ENCODE measurements at places on chromosomes 11 and 22. TPM values are rescaled to one million over a fixed set of nuclear protein-coding genes. Genes with fewer than 3 reads are reported as not detected.

DNA sequence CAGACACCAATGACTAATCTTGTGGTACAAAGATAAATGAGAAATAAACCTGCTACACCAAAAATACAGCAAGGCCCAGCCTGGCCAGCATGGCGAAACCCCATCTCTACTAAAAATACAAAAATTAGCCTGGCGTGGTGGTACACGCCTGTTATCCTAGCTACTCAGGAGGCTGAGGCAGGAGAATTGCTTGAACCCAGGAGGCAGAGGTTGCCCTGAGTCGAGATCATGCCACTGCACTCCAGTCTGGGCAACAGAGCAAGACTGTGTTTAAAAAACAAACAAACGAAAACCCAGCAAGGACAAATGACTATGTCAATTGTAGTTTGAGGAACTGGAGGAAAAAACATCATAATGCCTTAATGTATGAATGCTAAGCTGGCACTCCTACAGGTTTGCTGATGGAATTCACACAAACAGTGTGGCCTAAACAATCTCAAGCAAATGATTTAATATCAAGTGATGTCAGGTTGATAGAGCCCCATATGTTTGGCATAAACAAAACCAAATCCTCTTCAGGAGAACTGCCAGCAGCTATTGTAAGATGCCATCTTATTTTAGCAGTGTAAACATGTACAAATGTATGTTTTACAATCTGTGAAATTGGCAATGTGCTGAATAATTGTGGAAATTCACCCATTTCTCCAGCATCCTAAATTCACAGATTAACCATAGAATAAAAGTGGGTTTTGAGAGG lies 20.0 kb downstream of the MMP7 start:
- no peaks in the 10 kb centered on the region for H3K4me1 ChIP-seq
- H3K36me3 ChIP-seq: no peaks in the 10 kb centered on the region
- no peaks in the 10 kb centered on the region for H3K27me3 ChIP-seq
- no peak overlapping the region for H3K4me3 ChIP-seq
- H3K27ac ChIP-seq: no peak overlapping the region
- DNase-seq: no peak

GRCh38 chr11:581342-581741 lies 5.1 kb downstream of the PHRF1 start:
- no peak overlapping the region for H3K27ac ChIP-seq
- no peak overlapping the region for H3K4me3 ChIP-seq
- no peak for DNase-seq

DNA sequence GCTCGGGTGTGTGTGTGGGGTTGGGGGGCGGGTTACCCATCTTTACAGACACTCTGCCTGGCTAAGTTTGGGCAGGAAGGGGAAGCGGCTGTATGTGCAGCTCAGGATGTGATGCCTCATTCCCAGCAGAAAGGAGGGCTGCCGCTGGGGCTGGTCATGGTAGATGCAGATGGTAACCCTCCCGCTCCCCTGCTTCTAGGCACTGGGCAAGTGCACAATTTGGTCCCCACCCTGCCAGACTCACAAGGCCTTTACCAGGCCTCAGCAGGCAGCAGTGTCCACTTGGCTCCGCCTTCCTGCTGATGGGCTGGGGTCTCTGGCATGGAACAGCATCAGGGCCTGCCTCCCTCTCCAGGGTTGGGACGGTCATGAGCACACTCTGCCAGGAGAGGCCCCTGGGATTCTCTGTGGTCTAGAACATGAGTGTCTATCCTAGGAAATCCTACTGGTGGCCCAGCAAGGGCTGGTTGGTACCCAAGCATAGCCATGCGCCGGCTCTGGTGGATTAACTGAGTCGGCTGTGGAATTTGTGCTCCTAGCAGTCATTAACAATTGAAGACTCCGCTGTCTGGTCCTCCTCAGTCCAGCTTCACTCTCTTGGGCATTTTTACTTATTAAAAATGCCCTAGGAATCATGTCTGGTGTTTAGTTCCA lies 4.2 kb downstream of the LMO1 start:
- H3K4me1 ChIP-seq: no peaks in the 10 kb centered on the region
- H3K4me3 ChIP-seq: no peak overlapping the region
- H3K36me3 ChIP-seq: no peaks in the 10 kb centered on the region
- H3K27me3 ChIP-seq: no peaks in the 10 kb centered on the region
- no peak overlapping the region for H3K27ac ChIP-seq
- no peak for DNase-seq

- H3K36me3 ChIP-seq: no peaks in the 10 kb centered on the region
- no peak overlapping the region for H3K27ac ChIP-seq
- DNase-seq: no peak
- peaks cover 17% of the 10 kb centered on the region for H3K4me1 ChIP-seq
These were observed 9.5 kb downstream of the SLC6A5 start for GRCh38 chr11:20608934-20609333.

DNA sequence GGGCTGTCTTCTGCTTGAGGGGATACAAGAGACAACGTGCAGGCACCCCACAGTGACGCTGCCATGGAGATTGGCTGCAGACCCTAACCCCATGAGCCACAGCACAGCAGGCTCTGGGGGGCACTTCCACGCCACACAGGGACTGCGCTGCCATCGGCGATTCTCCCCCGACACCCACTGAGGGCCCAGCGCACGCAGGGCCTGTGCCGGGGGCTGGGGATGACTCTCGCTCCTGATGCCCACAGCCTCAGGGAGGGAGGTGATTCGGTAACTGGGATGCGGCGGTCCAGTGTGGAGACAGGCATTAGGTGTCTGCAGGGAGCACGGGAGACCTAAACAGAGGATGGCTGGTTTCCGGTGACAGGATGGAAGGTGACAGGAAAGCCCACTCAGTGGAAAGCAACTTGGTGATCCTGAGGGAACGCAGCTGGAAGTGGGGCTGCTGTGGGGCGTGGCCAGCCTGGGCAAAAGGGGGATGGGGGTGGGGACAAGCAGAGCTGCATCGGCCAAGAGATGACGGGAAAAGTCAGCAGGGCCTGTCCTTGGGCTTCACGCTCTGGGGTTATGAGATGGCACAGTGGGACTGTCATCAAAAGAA lies 37.7 kb downstream of the EFCAB6 start:
- no peaks in the 10 kb centered on the region for H3K36me3 ChIP-seq
- no peaks in the 10 kb centered on the region for H3K27me3 ChIP-seq
- DNase-seq: no peak
- H3K4me3 ChIP-seq: no peak overlapping the region
- no peak overlapping the region for H3K27ac ChIP-seq
- H3K4me1 ChIP-seq: no peaks in the 10 kb centered on the region

- no peak overlapping the region for H3K27ac ChIP-seq
- no peaks in the 10 kb centered on the region for H3K27me3 ChIP-seq
- H3K4me1 ChIP-seq: peaks cover 17% of the 10 kb centered on the region
- H3K36me3 ChIP-seq: peaks cover 8% of the 10 kb centered on the region
- DNase-seq: no peak
- no peak overlapping the region for H3K4me3 ChIP-seq
These were observed 7.8 kb downstream of the GGA1 start for GRCh38 chr22:37616201-37617083.

GRCh38 chr22:47113853-47114415 lies 351.5 kb downstream of the TBC1D22A start:
- no peaks in the 10 kb centered on the region for H3K36me3 ChIP-seq
- H3K4me3 ChIP-seq: no peak overlapping the region
- H3K4me1 ChIP-seq: no peaks in the 10 kb centered on the region
- no peaks in the 10 kb centered on the region for H3K27me3 ChIP-seq
- no peak for DNase-seq
- H3K27ac ChIP-seq: no peak overlapping the region

GRCh38 chr22:36948273-36949225 lies 35.1 kb downstream of the CSF2RB start:
- H3K36me3 ChIP-seq: no peaks in the 10 kb centered on the region
- H3K4me1 ChIP-seq: no peaks in the 10 kb centered on the region
- DNase-seq: no peak
- H3K27ac ChIP-seq: no peak overlapping the region
- no peaks in the 10 kb centered on the region for H3K27me3 ChIP-seq
- H3K4me3 ChIP-seq: no peak overlapping the region

DNA sequence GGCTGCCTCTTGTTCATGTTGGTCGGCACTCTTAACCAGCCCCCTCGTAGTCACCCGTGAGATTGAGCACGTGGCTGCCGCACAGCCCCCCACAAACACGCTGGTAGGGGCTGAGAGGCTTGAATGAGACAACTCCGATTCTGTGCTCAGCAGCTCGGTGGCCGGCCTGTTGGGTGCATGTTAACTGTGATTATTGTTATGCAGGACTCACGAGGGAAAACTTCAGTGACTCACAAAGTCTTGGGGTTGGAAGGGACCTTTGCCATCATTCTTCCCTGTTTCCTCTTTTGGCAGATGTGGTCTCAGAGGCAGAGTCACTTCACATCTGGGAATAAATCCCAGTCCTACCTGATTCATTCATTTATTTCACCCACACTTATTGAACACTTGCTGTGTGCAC lies 75.2 kb downstream of the ADAMTS15 start:
- no peak overlapping the region for H3K27ac ChIP-seq
- DNase-seq: no peak
- H3K4me1 ChIP-seq: no peaks in the 10 kb centered on the region

- no peaks in the 10 kb centered on the region for H3K27me3 ChIP-seq
- peak overlapping the region; percentile 94 for H3K27ac ChIP-seq
- H3K4me3 ChIP-seq: peak overlapping the region; percentile 56
These were observed 107.7 kb upstream of the DDI1 start for GRCh38 chr11:103928802-103929161.

GRCh38 chr11:3674189-3674588 lies 3.0 kb upstream of the CHRNA10 start:
- H3K27ac ChIP-seq: no peak overlapping the region
- H3K4me1 ChIP-seq: no peaks in the 10 kb centered on the region
- H3K27me3 ChIP-seq: no peaks in the 10 kb centered on the region
- DNase-seq: no peak

GRCh38 chr11:130452176-130452575 lies 3.7 kb downstream of the ADAMTS15 start:
- no peaks in the 10 kb centered on the region for H3K4me1 ChIP-seq
- H3K27me3 ChIP-seq: no peaks in the 10 kb centered on the region
- H3K27ac ChIP-seq: no peak overlapping the region

DNA sequence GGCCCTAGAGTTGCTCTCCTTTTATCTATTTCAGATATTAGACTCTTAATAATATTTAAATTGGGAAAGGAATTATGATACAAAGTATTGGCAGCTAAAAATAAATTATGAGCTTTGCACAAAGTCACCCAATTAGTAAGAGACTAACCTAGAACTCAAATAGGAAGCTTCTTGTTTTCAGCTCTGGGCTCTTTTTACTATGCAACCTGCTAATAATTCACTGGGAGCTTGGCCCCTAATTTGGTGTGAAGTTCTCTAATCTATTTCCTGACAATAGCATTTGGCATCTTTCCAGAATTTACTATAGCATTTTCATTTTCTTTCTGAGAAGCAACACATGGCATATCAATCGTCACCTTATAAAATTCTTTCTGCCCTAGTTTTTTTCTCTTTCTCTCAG lies 727.7 kb upstream of the ANO5 start:
- H3K4me1 ChIP-seq: peaks cover 15% of the 10 kb centered on the region
- no peaks in the 10 kb centered on the region for H3K27me3 ChIP-seq
- H3K4me3 ChIP-seq: no peak overlapping the region
- no peak for DNase-seq
- no peak overlapping the region for H3K27ac ChIP-seq

DNA sequence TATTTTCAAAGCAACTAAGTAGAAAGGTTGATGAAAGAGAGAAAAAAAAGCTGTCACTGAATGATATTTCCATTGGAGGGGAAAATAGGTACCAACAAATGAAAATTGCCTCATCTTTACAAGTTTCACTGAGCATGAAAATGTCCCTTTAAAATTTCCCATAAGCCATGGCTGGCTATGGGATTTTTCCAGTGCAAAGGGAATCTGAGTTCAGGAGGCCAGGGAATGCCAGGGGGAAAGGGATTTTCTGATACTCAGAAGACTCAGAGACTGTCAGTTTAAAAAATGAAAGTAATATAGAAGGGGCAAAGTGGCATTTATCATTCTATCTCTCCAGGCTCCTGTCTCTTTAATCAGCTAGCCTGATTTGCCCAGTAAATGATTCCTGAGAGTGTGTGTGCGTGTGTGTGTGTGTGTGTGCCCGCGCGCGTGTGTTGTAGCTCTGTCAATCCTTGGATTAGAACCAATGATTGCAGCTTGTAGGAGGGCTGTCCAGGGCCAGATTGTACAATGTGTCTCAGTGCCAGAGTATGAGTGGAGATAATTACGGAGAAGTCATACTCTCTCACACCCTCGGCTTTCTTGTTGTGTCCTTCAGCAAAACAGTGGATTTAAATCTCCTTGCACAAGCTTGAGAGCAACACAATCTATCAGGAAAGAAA lies at the start of gene NTM:
Gene NTM (plus strand): TSS at position 526 of the 662 bp plus-strand sequence.
- no peaks in the 10 kb centered on the region for H3K4me1 ChIP-seq
- no peak within 1 kb of the TSS for H3K4me3 ChIP-seq
- no peak for DNase-seq
- no peaks in the 10 kb centered on the region for H3K27me3 ChIP-seq

- H3K4me3 ChIP-seq: no peak overlapping the region
- H3K36me3 ChIP-seq: peaks cover 73% of the 10 kb centered on the region
- H3K4me1 ChIP-seq: peaks cover 79% of the 10 kb centered on the region
These were observed 75.4 kb upstream of the DDI1 start for GRCh38 chr11:103961010-103961409.

DNA sequence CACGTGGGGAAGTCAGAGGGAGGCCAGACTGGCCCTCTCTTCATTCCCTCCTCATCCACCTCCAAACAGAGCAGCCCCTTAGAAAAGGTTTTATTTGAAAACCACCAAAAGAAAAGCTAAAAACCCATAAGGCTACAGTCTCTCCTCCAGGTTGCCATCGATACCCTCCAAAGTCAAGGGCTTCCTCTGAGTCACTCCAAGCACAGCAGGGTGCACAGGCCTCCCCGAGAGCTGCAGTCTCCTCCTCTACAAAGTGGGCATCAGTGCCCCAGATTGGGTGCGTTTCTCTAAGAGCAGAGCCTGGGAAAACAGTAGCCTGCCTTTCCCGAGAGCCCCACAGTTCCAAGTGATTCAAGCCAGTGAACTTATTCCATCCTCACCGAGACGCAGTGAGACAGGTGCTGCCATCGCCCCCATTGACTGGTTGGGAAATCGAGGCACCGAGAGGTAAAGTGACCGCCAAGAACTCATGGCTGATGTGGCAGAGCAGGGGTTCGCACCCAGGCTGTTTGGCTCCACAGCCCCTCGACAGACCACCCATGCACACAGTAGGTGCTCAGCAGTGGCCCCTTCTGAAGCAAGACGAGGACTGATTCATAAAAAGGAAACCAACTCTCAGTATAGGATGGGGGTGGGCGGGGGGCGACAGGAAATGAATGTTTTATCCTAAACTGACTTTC lies 91.7 kb upstream of the SHISAL1 start:
- no peaks in the 10 kb centered on the region for H3K27me3 ChIP-seq
- DNase-seq: no peak
- no peak overlapping the region for H3K4me3 ChIP-seq
- no peaks in the 10 kb centered on the region for H3K4me1 ChIP-seq

DDTL gene
- 5.2 TPM for total RNA-seq

TRIM49 gene
- total RNA-seq: not detected

C11orf87 gene
- total RNA-seq: not detected

APOL4 gene
- total RNA-seq: not detected

KDELR3 gene
- not detected for total RNA-seq

NOX4 gene
- not detected for total RNA-seq

SLC17A6 gene
- not detected for total RNA-seq

ROBO4 gene
- not detected for total RNA-seq

CDC42EP1 gene
- not detected for total RNA-seq

OR51I1 gene
- total RNA-seq: not detected

TXN2 gene
- total RNA-seq: 45.4 TPM

FOLH1 gene
- not detected for total RNA-seq

CYTH4 gene
- total RNA-seq: 12.6 TPM

HSPB2 gene
- total RNA-seq: not detected

OR4A16 gene
- total RNA-seq: not detected

PNPLA5 gene
- total RNA-seq: not detected

RCOR2 gene
- total RNA-seq: 2.4 TPM

Data from Karpas-422 (cell line).